IMR-90 (cell line): ENCODE measurements at places on chromosomes 16 and 17. TPM values are rescaled to one million over a fixed set of nuclear protein-coding genes. Genes with fewer than 3 reads are reported as not detected.

PCTP gene
- 10.5 and 11.6 TPM in 2 replicates for polyA plus RNA-seq

P3H4 gene
- 66.7 and 76.9 TPM in 2 replicates for polyA plus RNA-seq

ACSM2A gene
- polyA plus RNA-seq = not detected in 2 replicates

FBXW10 gene
- polyA plus RNA-seq = not detected in 2 replicates

CENPV gene
- polyA plus RNA-seq = 49.8 and 52.2 TPM in 2 replicates

KIF2B gene
- not detected in 2 replicates for polyA plus RNA-seq

MYH11 gene
- 0.03 and 0.12 TPM in 2 replicates for polyA plus RNA-seq

TP53TG3D gene
- polyA plus RNA-seq = 0.10 TPM in 1 of 2 replicates, not detected in the other

HIC1 gene
- 23.0 and 30.9 TPM in 2 replicates for polyA plus RNA-seq

NPIPB13 gene
- polyA plus RNA-seq = 4.4 and 4.5 TPM in 2 replicates

PABPN1L gene
- polyA plus RNA-seq = not detected in 2 replicates

PRKCB gene
- polyA plus RNA-seq = not detected in 2 replicates

CCDC78 gene
- 4.6 and 5.5 TPM in 2 replicates for polyA plus RNA-seq

ATXN1L gene
- 8.0 and 9.2 TPM in 2 replicates for polyA plus RNA-seq

WSCD1 gene
- 0.07 TPM in 1 of 2 replicates, not detected in the other for polyA plus RNA-seq

CCL8 gene
- polyA plus RNA-seq = not detected in 2 replicates

IL21R gene
- polyA plus RNA-seq = 0.83 and 0.97 TPM in 2 replicates

TP53TG3C gene
- polyA plus RNA-seq = not detected in 2 replicates

CCR7 gene
- polyA plus RNA-seq = 0.14 and 0.22 TPM in 2 replicates

KRTAP16-1 gene
- not detected in 2 replicates for polyA plus RNA-seq

SNAI3 gene
- 0.21 and 0.34 TPM in 2 replicates for polyA plus RNA-seq

ANKRD40CL gene
- not detected in 2 replicates for polyA plus RNA-seq

KRTAP4-1 gene
- polyA plus RNA-seq = not detected in 2 replicates

CFAP97D1 gene
- polyA plus RNA-seq = 0.03 TPM in 1 of 2 replicates, not detected in the other

STH gene
- polyA plus RNA-seq = not detected in 2 replicates

ZG16B gene
- 0.46 and 0.65 TPM in 2 replicates for polyA plus RNA-seq

MYH8 gene
- polyA plus RNA-seq = not detected in 2 replicates

FKBP10 gene
- polyA plus RNA-seq = 984 and 1,083 TPM in 2 replicates

CDK5R1 gene
- 0.67 and 0.74 TPM in 2 replicates for polyA plus RNA-seq

CA5A gene
- not detected in 2 replicates for polyA plus RNA-seq

OTOP2 gene
- not detected in 2 replicates for polyA plus RNA-seq

C16orf89 gene
- polyA plus RNA-seq = 0.17 and 0.30 TPM in 2 replicates

KIF18B gene
- 16.0 and 17.4 TPM in 2 replicates for polyA plus RNA-seq

GPRC5B gene
- polyA plus RNA-seq = 6.8 and 8.5 TPM in 2 replicates

TBC1D3G gene
- polyA plus RNA-seq = not detected in 2 replicates

RAB11FIP4 gene
- polyA plus RNA-seq = 0.59 and 0.68 TPM in 2 replicates

TLCD2 gene
- polyA plus RNA-seq = 0.67 and 1.2 TPM in 2 replicates

PRAC2 gene
- not detected in 2 replicates for polyA plus RNA-seq

C17orf100 gene
- polyA plus RNA-seq = 1.8 and 2.9 TPM in 2 replicates

KRT13 gene
- polyA plus RNA-seq = 0.56 and 0.60 TPM in 2 replicates

COPS3 gene
- polyA plus RNA-seq = 59.8 and 71.4 TPM in 2 replicates

MFAP4 gene
- 69.5 and 71.6 TPM in 2 replicates for polyA plus RNA-seq

KRTAP2-2 gene
- 0.17 TPM in 1 of 2 replicates, not detected in the other for polyA plus RNA-seq

C17orf67 gene
- polyA plus RNA-seq = 1.1 TPM in 2 replicates

SLFN12L gene
- 0.04 TPM in 1 of 2 replicates, not detected in the other for polyA plus RNA-seq

NPIPA5 gene
- 1.3 and 1.5 TPM in 2 replicates for polyA plus RNA-seq
